ENCODE measurements at places on chromosomes 3 and 15.

GRCh38 chr3:7201784-7202183 is 340.9 kb downstream of the GRM7 start:
- no peak for DNase-seq

GRCh38 chr3:122668930-122669730 is 11.5 kb upstream of the PARP14 start:
- DNase-seq = no peak

DNA sequence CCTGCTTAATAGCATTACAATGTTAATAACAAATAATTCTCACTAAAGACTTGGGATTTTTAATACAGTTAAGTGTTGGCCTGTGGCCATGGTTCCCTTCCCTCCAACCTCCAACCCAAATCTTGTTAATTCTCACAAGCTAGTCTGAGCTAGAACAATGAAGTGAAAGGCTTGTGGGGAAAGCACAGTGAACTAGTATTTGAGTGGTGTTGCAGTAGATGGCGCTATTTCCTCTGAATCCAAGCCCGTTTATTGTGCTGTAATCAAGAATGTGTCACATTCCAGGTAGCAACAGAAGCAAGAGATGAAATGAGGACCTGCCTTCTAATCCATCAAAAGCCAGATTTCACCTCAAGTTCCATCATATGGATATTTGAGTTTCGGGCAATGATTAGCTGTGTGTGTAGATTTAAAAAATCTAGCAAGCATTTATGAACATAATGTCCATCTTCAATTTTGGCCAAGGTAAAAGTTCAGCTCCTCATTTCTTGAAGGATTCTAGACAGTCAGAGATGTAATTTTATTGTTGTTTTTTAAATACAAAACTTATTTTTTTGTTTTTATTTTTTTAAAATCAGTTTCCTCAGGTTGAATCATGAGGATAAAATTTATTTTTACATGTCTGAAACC is 160.7 kb downstream of the SQOR start:
- peak; percentile 15 for DNase-seq

- no peak for DNase-seq
Measured at GRCh38 chr3:32082721-32083120, 23.7 kb upstream of the GPD1L start.

DNA sequence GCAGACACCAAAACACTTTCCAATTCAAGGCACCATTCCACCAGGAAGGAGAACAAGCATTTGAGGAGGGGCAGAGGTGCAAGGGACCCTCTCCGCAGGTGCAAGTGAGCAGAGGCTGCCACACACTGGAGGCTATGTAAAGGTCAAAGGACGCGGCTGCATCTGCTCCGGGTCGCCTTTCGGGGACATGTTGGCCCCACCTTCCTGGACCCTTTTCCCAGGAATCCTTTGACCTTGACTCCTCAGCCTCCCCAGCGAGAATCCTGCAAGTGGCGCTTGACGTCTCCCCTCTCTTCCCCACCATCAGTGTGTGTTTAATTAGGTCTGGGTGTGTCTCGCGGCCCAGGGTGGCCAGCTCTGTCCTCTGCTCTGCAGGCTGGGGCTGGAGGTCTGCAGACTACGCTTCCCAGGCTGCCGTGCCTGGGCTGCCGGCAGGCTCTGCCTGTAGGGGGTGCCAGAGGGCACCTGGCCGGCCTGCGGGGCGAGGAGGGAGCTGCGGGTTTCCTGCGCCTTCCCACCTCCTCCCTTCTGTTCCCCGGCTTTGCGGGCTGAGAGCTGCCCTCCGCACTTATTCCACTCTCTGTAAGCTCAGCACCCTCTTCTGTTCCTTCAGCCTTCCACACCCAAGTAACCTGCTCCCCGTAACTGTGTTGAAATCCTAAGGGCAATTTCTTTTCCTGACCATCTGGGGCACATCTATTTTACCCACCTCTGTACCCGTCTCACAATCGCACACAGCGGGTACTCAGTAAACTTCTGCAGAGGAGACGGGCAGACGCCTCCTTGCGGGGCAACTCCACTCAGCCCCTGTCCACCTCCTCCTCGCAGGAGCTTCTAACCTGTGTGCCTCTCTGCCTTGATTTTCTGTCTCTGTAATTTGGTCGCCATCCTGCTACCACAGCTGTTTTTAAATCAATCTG is 129.8 kb downstream of the NSMCE3 start:
- DNase-seq = peak; percentile 35

DNA sequence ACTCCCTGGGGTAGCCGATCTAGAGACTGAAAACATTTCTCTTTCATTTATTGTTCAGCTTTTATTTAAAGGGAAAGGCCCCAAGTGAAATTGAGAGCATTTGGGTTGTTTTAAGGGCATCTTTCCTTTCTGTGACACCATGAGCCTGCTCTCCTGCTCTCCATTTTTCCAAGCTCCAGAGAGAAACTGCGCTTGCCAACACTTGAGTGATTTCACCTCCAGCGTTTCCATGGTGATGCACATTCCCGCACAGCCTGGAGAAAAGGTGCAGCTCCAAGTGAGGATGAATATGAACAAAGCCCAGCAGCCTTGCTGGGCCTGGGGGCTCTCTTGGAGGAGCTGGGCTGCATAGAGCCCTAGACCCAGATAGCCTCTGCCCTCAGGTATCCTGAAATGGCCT is 159.2 kb upstream of the PPP2R3A start:
- no peak for DNase-seq

DNA sequence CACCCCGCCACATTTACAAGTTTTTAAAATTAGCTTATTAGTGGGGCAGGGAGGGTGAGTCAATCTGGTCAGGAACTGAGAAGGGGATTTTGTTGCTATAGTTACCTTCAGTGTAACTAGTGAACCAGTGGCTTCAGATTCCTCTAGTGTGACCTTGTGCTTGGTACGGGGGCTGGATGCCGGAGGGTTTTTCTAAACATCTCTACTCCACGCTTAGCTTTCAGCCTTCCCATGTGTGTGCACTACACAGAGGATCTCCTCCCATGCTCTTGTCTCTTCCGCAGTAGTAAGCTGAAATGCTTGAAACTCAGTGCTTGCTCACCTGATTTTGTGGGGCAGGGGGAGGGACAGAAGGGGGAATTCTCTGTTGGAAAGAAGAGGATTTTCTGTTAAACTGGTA is 67.9 kb upstream of the AKAP13 start:
- DNase-seq = no peak

- no peak for DNase-seq
Measured at GRCh38 chr3:112498914-112499711, at the start of gene BTLA. Gene BTLA, minus strand, starts transcription at chr3:112499472. Its CDS starts 114 bp downstream, at chr3:112499358.

- no peak for DNase-seq
Measured at GRCh38 chr15:74335396-74335795, 32.0 kb downstream of the CYP11A1 start.

- no peak for DNase-seq
Measured at GRCh38 chr3:156433138-156433537, 121.8 kb downstream of the SSR3 start.

- no peak for DNase-seq
Measured at GRCh38 chr15:47715856-47716445, 1.4 kb upstream of the SEMA6D start.

GRCh38 chr15:51536965-51537574 is 85.5 kb downstream of the DMXL2 start:
- no peak for DNase-seq

GRCh38 chr3:183307749-183308148 is 54.7 kb downstream of the B3GNT5 start:
- no peak for DNase-seq

GRCh38 chr3:99637016-99637367 is 1.4 kb upstream of the COL8A1 start:
- no peak for DNase-seq

GRCh38 chr3:37124435-37124834 is 49.9 kb downstream of the LRRFIP2 start:
- no peak for DNase-seq

DNA sequence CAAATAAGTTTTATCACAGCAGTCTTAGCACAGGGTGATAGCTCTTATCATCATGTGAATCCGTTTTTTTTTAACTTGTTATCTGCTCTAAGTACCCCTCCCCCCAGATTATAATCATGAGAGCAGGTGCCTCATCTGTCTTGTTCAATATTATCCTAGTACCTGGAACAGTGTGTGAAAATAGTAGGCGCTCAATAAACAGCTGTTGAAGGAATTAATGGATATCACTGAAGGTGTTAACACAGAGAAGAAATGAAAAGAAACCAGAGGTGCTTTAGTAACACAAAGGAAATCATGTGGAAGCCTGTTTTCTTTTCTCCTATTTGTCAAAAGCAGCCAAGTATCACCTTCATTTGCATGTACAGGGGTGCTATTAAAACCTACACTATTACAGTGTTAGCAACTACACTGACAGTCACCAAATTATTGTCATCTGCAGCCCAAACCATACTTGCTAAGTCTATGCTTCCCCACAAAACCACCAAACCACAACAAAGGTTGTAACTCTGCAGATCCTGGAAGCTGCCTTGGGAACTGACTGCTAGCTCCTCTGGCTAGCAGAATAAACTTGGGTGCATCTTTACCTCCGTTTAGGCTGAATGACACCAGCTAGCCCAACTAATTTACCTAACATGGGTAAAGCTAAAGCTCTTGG is 2.9 kb downstream of the XPC start:
- peak; percentile 61 for DNase-seq

GRCh38 chr15:85453144-85453872 is 72.9 kb downstream of the AKAP13 start:
- DNase-seq = no peak

GRCh38 chr3:55521738-55522421 is 34.8 kb upstream of the WNT5A start:
- DNase-seq = no peak

DNA sequence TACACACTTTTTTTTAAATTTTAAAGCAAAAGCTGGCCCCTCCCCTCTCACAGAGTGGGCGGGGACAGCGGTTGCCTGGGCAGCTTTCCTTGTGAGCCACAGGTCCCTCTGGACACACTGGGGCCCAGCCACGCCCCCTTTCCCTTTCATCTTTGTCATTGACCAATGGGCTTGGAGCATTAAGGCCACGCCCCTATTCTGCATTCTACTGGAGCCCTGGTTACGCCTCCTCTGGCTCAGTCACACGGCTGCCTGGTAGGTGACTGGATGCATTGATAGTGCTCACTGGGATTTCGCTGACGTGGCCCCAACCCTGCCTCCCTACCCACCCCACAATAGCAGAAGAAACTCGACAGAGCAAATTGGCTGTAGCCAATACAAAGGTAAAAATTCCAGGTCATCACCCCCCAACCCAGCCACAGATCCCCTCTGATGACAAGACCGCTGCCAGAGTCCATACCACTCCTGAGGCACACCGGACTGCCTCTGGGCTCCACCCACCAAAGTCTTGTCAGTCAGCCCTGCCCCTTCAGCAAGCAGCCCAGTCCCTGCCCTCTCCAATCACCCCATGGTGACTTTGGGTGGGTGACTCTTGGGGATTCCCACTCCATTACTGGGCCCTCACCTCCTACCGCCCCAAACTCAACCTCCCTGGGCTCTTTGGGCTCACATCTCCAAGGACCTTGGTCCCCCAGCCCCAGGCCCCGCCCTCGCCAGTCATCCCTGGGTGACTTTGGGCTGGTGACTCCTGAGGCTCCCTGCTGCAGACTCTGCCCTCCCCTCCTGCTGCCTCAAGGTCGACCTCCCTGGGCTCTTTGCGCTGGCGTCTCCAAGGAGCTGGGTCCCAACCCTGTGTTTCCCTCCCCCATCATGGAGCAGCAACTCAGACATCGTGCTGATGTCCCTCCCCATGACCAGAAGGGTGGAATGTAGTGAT is 112.2 kb upstream of the FAN1 start:
- no peak for DNase-seq

GRCh38 chr3:157248590-157249422 is 88.9 kb upstream of the CCNL1 start:
- DNase-seq = no peak

GRCh38 chr15:82838096-82838735 is 28.8 kb downstream of the WHAMM start:
- no peak for DNase-seq

GRCh38 chr3:78035131-78035641 is 995.3 kb downstream of the ROBO2 start:
- no peak for DNase-seq

- no peak for DNase-seq
Measured at GRCh38 chr3:14404186-14404585, 1.8 kb downstream of the SLC6A6 start.

- DNase-seq = no peak
Measured at GRCh38 chr15:65881766-65882434, 12.6 kb downstream of the RAB11A start.

DNA sequence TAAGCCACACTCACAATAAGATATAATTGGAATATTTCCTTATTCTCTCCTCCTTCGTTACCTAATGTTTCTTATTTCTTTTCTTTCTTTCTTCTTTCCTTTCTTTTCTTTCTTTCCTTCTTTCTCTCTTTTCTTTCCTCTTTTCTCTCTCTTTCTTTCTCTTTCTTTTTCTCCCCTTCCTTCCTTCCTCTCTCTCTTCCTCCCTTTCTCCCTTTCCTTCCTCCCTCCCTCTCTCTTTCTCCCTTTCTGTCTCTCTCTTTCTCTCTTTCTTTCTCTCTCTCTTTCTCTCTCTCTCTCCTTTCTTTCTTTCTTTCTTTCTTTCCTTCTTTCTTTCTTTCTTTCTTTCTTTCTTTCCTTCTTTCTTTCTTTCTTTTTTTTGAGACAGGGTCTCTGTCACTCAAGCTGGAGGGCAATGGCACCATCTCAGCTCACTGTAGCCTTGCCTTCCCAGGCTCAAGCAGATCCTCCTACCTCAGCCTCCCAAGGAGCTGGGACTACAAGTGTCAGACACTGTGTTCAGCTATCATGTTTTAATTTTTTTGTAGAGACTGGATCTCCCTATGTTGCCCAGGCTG is 19.3 kb upstream of the PIAS1 start:
- DNase-seq = no peak

- no peak for DNase-seq
Measured at GRCh38 chr3:11371747-11372146, 99.5 kb downstream of the ATG7 start.

Measured in stimulated activated CD4-positive, alpha-beta T cell treated with anti-CD3 and anti-CD28 coated beads, Interleukin-12 subunit alpha, Interleukin-12 subunit beta, amount 100 ng/mL, for 48 hours (primary cell).